Activated CD8-positive, alpha-beta memory T cell treated with anti-CD3 and anti-CD28 coated beads for 4 hours (primary cell): ENCODE measurements at places on chromosomes 5 and 9.

DNA sequence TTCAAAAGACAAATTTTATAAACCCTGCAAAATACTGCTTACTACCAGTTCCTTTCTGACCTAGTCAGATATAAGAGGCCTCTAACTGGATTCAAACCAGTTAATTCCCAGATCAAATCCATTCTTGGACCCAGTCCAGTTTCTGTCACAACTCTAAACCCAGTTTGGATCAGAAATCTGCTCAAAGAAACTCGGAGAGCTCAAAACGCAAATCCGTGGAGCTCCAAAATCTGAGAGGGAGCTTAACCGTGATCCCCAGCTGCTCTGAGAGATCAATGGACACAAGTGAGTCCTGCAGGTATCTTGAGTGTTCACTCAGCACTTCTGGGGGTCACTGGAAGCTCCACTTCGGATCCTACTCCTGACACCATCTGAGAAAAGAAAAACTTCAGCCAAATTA, 348.1 kb upstream of the PTGER4 start:
- no peak for DNase-seq

DNA sequence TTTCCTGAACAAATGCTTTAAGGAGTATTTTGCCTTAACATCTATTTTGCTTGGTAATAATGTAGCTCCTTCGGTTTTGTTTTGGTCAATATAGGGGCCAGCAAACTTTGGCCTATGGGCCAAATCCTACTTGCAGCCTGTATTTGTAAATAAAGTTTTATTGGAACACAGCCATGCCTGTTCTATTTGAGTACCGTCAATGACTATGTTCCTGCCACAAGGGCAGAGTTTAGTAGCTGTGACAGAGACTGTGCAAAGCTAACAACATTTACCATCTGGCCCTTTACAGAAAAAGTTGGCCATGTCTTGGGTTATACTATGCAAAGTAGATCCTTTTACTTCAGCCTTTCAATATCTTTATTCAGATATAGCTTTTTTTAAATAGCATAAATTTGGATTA, 113.4 kb downstream of the NR3C1 start:
- DNase-seq, result no peak

GRCh38 chr9:123710299-123710698, 219.6 kb downstream of the DENND1A start:
- DNase-seq, result no peak

GRCh38 chr9:113901221-113901688, 25.1 kb downstream of the ZNF618 start:
- DNase-seq, result no peak

DNA sequence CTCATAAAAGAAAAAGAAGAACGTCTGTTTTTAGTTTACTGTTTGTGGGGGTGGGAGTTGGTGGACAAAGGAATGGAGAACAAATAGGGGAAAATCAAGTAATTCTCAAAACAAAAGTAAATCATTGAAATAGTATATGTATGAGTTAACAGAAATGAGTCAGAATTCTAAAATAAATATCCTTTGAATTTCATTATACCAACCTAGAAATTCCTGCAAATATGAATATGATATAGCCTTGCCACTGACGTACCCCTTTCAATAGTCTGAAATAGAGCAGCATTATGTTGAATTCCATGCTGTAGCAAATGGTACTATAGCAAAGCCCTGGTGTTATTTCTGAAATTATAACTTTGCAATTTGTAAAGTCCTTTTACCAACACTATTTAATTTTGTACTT, 29.6 kb upstream of the DTWD2 start:
- DNase-seq, result no peak

DNA sequence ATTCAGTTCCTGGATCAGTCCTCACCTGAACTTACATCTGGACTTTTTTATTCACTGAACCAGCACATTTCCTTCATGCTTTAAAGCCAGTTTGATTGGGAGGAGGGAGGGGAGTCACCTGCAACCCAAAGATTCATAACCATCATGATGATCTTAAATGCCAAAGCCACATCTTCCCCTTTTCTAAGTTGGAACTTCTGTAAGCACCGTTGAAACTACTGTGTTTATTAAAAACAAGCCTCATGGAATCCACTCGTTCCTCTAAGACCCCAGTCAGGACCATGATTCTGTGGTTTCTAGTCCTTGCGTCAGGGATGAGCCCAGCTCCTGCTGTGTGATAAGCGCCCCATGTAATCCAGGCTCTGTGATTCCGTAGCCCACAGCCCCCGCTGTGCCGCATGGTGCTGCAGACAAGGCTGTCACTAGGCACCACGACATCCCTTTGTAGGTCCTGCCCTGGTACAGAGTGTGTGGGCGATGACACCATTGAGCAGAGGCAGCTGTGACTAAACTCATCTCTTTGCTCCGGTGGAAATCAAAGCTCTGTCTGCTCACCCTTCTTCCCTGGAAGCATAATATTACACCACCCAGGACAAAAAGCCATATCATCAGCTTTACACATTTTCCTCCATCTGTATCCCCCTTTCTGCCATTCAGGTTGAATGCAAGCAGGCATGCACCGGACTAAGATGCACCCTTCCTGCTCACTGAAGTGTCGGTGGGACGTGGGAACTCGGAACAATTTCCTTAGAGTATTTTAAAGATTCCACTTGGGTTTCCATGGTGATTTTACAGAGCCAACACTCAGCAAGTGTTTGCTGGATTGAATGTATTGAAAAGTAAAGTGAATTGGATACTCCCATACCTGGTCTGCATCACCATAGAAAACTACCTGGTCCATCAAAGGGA, 132.0 kb upstream of the FSTL4 start:
- no peak for DNase-seq

DNA sequence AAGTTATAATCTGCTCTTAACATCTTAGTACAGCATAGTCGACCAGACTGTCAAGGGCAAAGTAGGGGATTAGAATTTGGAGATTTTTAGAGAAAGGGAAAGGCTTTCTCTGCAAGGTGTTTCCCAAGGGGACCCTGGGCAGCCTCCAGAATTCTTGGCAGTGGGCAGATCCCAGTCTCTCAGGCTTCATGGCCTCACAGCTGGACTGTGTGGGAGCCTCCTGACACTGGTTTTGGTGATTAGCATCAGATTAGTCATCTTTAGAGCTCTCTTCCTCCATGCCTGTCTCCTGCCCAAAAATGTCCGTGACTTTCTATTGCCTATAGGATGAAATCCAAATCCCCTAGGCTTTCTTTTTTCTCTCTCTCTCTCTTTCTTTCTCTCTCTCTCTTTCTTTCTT, 370.7 kb downstream of the ZSWIM6 start:
- no peak for DNase-seq

- DNase-seq, result no peak
Observed at GRCh38 chr9:125332527-125332926, 70.9 kb downstream of the GAPVD1 start.

DNA sequence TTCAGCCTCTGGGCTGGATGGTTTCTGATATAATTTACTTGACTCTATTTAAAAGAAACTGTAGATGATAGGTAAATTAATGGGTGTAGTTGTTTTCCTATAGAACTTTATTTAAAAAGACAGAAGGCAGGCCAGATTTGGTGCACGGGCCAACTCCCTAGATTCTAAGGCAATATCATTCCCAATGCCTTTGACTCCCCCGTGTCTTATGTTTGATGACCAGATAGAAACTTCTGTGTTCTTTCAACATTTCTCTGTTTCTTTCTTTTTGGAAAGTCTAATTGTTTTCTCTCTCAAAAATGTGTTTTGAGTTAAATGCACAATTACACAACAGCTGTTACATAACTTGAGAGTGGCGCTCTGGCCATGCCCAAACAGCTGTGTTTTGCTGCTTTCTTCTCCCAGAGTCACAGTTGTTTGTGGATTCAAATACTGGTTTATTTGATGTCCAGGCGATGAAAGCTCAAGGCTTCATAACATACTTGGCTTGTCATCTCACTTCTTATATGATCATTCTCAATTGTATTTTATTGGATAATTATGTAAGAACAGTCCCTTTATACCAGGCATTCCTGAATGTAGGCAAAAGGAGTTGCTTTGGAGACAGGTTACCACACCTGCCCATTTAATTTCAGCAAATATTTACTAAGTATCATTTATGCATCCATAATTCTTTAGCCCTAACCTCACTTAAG, 1.7 kb upstream of the ALDH1A1 start:
- no peak for DNase-seq

DNA sequence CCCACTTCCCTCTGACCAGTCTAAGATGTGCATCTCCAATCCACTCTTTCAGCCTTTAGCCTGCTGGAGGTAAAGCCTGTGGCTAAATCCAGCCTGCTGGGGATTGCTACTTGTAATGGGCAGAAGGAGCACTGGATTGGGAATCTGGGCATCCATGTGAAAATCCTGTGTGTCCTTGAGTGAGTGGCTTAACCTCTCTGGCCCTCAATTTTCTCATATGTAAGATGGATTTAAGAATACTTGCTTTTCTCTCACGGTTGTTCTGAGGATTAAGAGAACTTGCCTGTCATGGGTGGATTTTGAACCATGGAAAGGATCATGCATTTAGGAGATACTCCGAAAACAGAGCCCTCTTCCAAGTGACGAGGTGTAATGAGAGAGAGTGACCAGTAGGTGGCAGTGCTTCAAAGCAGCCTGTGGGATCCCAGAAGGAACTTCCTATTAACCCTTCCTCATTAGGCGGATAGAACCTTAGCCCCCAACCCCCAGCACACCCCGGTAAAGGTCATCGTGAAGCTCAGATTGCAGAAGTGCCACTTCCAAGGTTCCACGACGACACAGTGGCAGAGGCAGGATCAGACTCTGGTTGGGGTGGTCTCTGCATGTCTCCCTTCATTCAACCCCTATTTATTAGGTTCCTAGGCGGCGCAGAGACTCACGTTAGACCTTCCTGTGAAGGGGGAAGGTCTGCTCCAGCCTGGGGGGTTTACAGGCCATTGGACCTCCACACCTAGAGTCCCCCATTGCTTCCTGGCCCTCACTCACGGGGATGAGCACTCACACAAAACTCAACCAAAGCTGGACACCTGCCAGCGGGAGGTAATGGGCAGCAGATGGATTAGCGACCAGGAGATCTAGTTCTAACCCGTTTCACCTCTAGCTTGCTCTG, 68.7 kb upstream of the ZNF618 start:
- DNase-seq, result no peak

- no peak for DNase-seq
Observed at GRCh38 chr5:115342590-115343377, 46.3 kb upstream of the CCDC112 start.

DNA sequence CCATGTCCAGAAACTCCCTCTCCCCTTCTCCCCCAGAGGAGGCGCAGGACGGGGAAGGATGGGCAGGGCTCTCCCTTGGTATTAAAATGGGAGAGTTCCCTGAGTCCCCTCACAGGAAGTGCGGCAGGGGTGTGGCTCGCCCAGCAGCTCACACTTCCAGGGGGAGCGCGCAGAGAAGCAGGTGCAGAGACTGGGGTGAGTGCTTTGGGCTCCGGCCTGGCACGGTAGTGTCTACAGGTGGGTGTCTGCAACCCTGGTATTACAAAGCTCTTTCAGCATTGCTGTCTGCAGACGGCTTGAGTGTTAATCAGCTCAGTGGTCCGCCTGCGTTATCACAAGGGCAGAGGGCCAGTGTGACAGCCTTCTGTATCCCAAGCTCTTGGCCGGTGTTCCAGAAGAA, 114.9 kb upstream of the FBXL7 start:
- DNase-seq, result no peak

GRCh38 chr9:14654932-14655331, 38.3 kb downstream of the ZDHHC21 start:
- DNase-seq, result no peak

- DNase-seq, result no peak
Observed at GRCh38 chr5:132595624-132596023, 38.8 kb downstream of the RAD50 start.

GRCh38 chr5:176921714-176922113, 22.6 kb upstream of the HK3 start:
- no peak for DNase-seq

GRCh38 chr9:16625161-16625631, 245.3 kb downstream of the BNC2 start:
- DNase-seq, result no peak

GRCh38 chr5:56564541-56565282, 250.6 kb upstream of the MAP3K1 start:
- DNase-seq, result no peak

GRCh38 chr9:126678989-126679388, 65.3 kb downstream of the LMX1B start:
- DNase-seq, result no peak

- no peak for DNase-seq
Observed at GRCh38 chr5:88662846-88663245, 220.1 kb downstream of the MEF2C start.

- no peak for DNase-seq
Observed at GRCh38 chr9:116002624-116003023, 151.0 kb upstream of the PAPPA start.

DNA sequence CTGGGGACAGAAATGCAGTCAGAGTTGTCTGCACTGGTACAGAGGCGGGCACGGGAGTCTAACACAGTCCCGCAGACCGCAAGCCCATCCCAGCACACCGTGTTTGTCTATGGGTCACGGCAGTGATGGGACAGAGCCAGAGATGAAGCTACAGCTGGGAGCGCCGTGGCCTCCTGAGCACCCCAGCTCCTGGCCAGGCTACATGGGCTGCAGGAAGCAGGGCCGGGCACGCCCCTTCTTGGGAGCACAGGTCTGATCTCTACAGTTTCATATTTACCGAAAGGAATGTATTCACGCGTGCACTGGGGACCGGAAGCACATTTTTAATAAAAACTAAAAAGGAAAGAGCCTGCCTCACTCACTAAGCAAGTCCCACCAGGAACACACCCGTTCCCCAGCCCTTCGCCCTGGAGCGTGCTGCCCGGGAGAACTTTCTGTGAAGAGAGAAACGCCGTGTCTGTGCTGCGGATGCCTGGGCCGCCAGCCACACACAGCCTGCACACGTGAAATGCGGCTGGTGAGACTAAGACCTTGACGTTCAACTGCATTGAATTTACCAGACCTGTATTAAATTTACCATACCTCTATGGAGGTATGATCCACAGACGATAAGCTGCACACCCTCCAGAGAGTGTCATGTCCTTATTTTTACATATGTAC, 81.1 kb downstream of the VAV2 start:
- no peak for DNase-seq

DNA sequence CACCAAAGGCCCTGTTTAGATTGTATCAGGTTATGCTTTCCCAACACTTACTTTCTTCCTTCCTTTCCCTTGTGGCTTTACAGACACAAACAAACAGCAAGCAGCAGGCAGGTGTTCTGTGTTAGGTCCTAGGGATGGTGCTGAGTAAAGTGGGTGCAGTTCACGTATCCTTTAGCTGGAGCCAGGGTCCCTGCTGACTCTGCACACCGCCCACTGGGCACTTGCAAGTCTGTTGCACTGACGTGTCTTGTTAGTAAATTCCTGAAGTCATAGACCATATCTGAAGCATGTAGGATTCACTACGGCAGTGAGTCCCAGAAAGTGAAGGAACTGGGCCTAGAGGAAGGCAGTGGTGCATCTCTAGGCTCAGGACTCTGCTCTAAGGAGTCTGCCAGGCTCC, 96.5 kb downstream of the DAPK1 start:
- DNase-seq, result no peak

GRCh38 chr5:94969174-94969573, 315.7 kb downstream of the MCTP1 start:
- DNase-seq, result no peak

DNA sequence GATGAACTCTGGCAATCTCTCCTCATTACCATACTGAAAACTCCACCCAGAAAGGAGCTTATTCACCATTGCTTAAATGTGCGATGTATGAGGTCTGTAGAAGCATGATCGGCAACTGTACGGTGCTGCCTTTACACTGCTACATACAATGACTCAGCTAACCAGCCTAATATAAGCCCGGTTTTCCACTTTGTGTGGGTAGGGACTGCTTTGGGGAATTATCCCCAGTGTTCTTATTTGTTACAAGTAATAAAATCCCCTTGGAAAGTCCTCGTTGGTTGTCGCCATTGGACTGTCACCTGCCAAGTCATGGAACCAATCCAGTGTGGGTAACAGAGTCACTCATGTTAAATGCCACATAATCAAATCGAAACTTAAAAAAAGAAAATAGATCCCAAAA, 23.5 kb upstream of the TENT2 start:
- DNase-seq, result no peak
